ENCODE measurements at places on chromosomes 7 and 10.

DNA sequence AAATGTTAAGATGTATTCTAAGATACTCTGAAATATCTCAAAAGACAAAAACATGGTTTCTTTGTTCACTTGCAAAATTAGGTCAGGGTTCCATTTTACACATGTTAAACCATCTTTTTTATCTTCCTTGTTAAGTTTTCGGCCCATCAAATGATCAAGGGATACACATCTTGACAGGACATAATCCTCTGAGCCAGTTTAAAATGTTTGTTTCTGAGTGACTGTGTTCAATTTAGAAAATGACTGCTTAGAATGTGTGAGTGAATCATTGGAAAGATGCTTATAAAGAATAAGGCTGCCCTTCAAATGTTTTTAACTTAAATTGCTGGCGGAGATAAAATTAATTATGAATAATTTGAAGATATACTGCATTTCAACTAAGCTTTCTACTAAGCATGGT lies 95.9 kb upstream of the SLC26A5 start:
- DNase-seq = no peak

- DNase-seq = no peak
Observed at GRCh38 chr10:102564209-102564834, 60.5 kb downstream of the SUFU start.

DNA sequence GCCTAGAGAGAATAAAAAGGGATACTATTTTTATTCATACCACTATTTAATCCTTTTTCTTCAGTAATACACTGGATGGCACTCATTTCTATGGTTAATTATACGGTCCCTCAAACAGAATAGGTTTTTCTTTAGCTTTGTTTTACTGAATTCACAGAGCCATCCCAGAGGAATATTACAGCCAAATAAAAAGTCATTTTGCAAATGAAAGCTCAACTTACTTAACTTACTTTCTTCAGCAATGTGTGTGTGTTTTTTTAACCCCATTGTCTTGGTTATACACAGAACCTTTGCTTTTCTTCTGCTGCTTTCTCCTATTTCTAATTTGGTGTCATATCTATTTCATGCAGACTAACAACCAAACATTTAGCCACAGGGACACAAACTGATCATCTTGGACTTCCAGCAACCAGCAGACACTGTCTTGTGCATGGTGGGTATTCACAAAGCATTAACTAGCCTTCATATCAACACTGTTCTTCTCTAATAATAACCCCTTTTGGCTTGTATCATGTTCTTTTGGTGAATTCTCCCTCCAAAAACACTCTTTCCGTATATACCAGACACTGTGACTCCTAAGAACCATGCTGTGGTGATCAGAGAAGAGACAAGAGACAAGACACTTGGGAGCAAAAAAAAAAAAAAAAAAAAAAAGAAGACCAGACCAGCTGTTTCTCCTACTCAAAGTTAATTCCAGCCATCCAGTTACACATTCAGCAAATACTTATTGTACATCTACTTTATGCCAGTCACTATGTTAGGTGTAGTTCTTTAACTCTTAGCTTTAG lies 40.4 kb downstream of the PIP4K2A start:
- DNase-seq = peak; percentile 41

DNA sequence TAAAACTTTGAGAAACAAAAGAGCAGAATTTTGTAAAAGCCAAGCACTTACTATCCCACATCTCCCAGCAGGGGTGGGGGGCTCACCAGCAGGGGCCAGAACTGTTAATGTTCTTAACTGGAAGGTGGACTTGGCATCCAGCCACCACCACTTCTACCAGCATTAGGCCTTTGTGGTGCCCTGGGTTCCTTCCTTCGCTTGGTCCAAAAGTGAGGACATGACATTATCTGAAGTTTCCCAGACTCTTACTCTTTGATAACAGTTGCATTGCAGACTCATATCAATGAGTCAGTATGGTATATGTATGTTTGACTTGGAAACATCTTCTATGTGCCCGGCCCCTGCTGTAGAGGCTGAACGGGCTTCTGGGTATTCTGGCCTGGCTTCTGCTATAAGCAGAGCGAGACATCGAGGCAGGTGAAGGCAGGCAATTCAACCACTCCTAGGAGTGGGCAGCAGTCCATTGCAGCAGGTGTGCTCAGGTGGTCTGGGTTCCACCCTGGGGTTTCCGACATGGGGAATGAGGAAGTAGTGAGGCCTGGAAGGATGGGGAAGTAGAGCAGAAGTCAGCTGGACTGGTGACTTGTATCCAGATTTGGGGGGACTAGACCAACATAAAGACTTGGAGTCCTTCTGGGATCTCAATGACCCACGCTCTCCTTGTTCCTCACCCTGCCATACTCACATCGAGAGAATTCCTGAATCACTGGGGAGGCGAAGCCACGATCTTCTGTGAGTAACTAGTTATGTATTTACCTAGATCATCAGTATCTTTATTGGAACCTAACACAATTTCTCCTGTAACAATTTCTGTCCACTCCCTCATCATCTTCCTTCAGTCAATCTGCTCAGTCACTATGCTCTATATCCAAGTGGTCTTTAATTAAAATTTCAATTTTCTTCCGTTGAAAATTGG lies 4.1 kb downstream of the ZNF777 start:
- peak; percentile 58 for DNase-seq

- no peak for DNase-seq
Observed at GRCh38 chr7:15795393-15795792, 108.9 kb upstream of the MEOX2 start.

- DNase-seq = no peak
Observed at GRCh38 chr7:95047291-95047690, 139.9 kb downstream of the PPP1R9A start.

DNA sequence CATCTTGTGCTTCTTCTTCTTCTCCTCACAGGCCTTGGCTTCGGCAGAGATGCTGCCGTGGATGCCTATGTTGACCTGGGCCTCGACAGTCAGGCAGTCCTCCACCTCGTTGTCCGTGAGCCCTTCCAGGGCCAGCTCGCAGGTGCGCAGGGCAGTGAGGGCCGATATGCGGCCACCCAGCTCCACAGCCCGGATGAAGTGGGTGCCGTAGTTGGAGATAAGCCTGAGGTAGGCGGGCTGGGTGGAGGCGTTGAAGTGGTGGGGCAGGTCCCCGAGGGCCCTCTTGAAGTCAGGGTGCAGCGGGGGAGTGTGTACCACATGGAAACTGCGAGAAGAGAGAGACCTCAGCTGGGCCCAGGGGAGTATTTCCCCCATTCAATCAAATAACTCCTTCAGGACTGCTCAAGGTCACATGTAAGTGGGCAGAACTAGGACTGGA lies 3.7 kb downstream of the PRF1 start:
- no peak for DNase-seq
